Stimulated activated CD4-positive, alpha-beta T cell treated with anti-CD3 and anti-CD28 coated beads, Interleukin-4, amount 100 ng/mL, for 48 hours (primary cell): ENCODE measurements at places on chromosomes 13 and 19.

DNA sequence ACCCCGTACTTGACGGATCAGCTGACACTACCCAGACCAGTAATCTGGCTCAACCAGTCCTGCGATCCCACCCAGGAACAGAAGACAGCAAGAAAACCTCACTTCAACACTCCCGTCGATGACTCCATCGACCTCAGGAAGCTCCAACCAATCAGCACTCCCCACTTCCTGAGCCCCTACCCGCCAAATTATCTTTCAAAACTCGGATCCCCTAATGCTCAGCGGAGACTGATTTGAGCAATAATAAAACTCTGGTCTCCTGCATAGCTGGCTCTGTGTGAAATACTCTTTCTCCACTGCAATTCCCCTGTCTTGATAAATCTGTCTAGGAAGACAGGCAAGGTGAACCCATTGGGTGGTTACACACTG is 1.2 kb downstream of the LSM4 start:
- DNase-seq = no peak

DNA sequence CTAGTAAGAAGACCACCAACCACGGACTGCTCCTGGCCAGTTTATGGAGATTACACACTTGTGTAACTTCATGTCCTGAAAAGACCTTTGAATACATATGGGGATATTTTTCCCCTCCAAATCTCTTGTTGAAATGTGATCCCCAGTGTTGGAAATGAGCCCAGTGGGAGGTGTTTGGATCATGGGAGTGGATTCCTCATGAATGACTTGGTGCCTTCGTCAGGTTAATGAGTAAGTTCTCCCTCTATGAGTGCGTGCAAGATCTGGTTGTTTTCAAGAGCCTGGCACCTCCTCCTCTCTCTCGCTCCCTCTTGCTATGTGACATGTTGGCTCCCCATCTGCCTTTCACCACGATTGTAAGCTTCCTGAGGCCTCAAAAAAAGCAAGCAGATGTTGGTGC is 769.0 kb upstream of the SLITRK1 start:
- DNase-seq = no peak

GRCh38 chr19:51735759-51736449 is 12.1 kb upstream of the HAS1 start:
- DNase-seq = no peak

GRCh38 chr13:40792284-40793051 is 3.1 kb downstream of the SLC25A15 start:
- no peak for DNase-seq

- no peak for DNase-seq
Measured at GRCh38 chr13:41678249-41678648, 220.9 kb downstream of the RGCC start.

DNA sequence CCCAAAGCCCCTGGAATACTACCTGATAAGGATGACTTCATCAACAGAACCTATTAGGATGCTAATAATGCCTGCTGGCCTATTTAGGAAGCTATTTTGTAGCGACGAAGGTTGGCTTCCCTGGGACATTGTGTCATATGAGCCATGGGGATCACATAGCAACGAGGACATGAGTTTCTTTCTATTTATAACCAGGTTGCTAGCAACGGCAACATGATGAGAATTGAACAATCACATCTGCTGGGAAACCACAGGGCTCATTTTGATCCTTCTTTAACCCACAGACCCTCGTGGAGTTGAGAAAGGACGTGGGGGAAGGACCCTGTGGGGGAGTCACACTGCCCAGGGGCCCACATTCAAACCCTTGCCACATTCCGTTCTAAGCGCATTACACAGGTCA is 172.2 kb downstream of the COL4A1 start:
- no peak for DNase-seq

GRCh38 chr13:44660050-44660449 is 83.9 kb upstream of the TSC22D1 start:
- DNase-seq = no peak

DNA sequence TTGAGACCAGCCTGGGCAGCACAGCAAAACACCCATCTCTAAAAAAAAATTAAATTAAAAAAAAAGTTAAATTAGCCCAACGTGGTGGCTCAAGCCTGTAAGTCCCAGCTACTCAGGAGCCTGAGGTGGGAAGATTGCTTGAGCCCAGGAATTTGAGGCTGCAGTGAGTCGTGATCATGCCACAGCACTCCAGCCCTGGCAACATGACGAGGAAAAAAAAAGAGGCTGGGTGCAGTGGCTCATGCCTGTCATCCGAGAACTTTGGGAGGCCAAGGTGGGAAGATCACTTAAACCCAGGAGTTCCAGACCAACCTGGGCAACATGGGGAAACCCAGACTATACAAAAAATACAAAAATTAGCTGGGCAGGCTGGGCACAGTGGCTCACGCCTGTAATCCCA is 2.2 kb upstream of the TMEM161A start:
- DNase-seq = no peak

GRCh38 chr19:56727677-56728076 is 56.1 kb upstream of the ZNF835 start:
- DNase-seq = no peak
